Common myeloid progenitor, CD34-positive (primary cell): ENCODE measurements at places on chromosomes 7 and 10.

DNA sequence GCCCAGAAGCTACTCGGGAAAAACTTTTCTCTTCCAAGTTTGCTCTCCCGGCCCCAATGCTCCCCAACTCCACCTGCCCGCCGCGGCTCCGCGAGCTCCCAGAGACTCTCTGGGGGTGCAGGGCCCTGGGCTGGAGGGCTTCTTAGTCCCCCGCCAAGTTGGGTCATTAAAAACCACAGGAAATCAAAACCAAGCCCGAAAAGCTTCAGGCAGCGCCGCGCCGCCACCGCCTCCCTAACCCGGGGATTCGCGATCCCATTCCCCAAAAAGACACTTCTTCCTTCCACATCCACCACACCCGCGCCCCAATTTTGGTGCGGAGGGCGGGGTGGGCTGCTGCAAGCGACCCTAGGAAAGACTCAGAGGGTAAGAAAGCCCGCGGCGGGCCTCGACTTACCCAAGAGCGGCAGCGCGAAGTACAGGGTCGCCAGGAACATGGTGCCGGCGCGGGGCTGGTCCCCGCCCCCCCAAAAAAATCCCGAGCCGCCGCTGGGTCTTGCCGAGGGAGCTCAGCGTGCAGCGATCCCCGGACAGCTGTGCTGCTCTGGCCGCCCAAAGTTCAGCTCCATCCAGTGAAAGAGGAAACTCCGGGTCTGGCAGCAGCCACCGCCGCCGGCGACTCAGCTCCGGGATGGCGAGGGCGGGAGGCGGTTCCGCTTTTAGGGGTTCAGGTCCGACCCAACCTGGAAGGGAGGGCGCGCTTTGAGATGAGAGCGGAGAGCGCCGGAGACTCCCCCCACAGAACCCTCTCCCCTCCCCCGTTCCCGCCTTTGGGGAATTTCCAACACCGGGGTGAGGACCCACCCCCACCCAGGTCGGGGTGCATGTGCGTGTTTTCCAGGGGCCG lies 1.2 kb downstream of the GFRA1 start:
- DNase-seq = peak; percentile 46

- no peak for DNase-seq
Observed at GRCh38 chr7:131720703-131721102, 164.3 kb upstream of the PODXL start.

DNA sequence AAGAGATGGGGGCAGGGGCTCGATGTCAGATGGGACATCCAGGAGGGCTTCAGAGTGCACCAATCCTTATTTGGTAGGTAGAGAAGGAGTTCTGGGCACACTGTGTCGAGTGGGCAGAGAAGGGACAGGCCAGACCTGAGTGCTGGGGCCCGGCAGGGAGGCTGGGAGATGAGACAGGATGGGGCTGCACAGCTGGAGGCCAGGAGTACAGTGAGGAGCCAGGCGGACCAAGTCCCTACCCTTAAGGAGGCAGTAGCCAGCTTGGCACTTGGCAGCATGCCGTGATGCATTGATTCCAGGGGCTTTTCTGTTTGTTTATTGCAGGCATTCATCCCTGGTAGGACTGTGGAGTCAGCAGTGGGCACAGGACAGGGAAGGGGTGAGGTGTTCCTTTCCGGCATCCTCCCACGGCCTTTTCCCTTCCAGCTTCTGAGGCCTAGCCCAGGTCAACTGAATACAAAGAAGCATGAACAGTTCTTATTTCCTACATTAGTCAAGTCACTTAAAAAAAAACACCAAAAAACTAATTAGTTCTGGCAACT lies 168.8 kb upstream of the CDCA7L start:
- no peak for DNase-seq

- DNase-seq = no peak
Observed at GRCh38 chr10:102122450-102122849, 2.3 kb upstream of the LDB1 start.

GRCh38 chr10:360653-361052 lies 225.4 kb downstream of the ZMYND11 start:
- DNase-seq = no peak
